ENCODE measurements at places on chromosomes 5 and 9. TPM values are rescaled to one million over a fixed set of nuclear protein-coding genes. Genes with fewer than 3 reads are reported as not detected.

- DNase-seq: no peak
- no peak overlapping the region for H3K4me3 ChIP-seq
- no peaks in the 10 kb centered on the region for H3K27me3 ChIP-seq
- no peak overlapping the region for H3K27ac ChIP-seq
- no peaks in the 10 kb centered on the region for H3K36me3 ChIP-seq
Observed at GRCh38 chr9:17063535-17064135, 71.2 kb upstream of the CNTLN start.

DNA sequence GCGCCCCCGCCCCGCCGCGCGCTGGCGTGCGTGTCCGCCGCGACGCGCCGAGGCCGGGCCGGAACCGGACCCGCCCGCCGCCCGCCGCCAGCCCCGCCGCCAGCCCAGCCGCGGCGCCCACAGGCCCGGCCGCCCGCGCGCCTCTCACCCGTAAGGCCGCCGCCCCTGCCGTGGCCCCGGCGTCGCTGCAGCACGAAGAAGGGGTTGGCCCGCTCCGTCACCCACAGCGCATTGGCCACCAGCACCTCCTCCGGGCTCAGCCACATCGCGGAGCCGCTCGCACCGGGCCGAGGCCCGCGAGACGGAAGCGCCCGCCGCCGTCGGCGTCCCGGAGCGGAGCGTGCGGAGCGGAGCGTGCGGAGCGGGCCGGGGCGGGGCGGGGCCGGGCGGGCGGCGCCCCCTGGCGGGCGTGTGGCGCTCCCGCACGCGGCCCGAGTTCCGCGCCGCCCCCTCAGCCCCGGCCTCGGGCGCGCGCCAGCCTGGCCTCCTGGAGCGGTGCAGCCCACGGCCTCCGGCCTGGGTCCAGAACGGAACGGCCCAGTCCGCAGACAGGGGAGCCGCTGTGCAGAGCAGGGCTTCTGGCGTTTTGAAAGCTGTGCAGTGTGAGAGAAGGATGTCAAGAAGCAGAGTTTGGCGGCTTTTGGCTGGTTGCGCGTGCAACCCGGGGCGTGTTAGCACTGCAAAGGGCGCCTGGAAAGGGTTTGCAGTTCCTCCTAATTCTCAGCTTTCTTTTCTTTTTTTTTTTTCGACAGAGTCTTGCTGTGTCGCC is at the start of gene TBC1D9B:
TSS of gene TBC1D9B (minus strand) at position 342 of the 769 bp plus-strand sequence. CDS start at position 266, 76 bp downstream.
- H3K4me3 ChIP-seq: peak within 1 kb of the TSS; percentile 64
- no peaks in the 10 kb centered on the region for H3K36me3 ChIP-seq
- H3K27me3 ChIP-seq: no peaks in the 10 kb centered on the region
- peaks cover 13% of the 10 kb centered on the region for H3K4me1 ChIP-seq
- peak within 1 kb of the TSS; percentile 56 for H3K27ac ChIP-seq

DNA sequence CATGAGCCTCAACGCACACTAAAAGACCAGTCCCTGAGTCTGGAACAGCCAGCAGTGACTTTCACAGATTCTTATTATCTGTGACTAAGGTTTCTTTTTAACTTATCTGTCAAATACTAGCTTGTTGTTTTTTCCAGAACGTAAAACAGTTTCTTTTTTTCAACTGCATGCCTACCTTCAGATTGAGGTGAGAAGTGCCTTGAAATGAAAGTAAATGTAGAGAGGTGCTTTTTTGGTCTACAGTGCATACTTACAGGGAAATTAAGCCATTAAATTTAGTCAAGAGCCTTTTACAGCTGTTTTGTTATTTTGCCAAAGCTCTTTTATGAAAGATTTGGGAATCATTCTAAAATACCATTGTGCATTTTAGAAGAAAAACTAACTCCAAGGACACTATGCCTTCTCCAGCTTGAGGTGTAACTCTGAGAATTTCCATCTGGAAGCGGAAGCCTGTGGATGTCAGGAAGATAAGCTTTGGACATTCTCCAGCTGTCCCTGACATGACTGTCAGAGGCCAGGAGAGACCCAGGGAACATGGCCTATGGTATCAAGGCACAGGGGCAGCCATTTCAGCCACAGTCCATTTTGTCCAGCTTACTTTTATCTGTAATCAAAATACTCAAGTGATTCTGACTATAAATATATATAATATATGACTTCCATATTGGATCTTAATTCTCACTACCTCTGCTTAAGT is 230.3 kb downstream of the GLIS3 start:
- no peaks in the 10 kb centered on the region for H3K27me3 ChIP-seq
- H3K36me3 ChIP-seq: no peaks in the 10 kb centered on the region
- no peak overlapping the region for H3K27ac ChIP-seq
- no peaks in the 10 kb centered on the region for H3K4me1 ChIP-seq

- DNase-seq: no peak
- no peak overlapping the region for H3K27ac ChIP-seq
- no peaks in the 10 kb centered on the region for H3K4me1 ChIP-seq
Observed at GRCh38 chr9:12414514-12414913, 278.7 kb upstream of the TYRP1 start.

GRCh38 chr9:137167747-137168572 is 1.9 kb downstream of the LRRC26 start:
- H3K27me3 ChIP-seq: peaks cover 19% of the 10 kb centered on the region
- H3K4me3 ChIP-seq: no peak overlapping the region
- no peaks in the 10 kb centered on the region for H3K4me1 ChIP-seq
- no peak overlapping the region for H3K27ac ChIP-seq
- no peak for DNase-seq

- no peak overlapping the region for H3K4me3 ChIP-seq
- no peaks in the 10 kb centered on the region for H3K27me3 ChIP-seq
- H3K36me3 ChIP-seq: peaks cover 12% of the 10 kb centered on the region
- H3K27ac ChIP-seq: peak overlapping the region; percentile 3
Observed at GRCh38 chr5:68231414-68232076, 16.0 kb downstream of the PIK3R1 start.

DNA sequence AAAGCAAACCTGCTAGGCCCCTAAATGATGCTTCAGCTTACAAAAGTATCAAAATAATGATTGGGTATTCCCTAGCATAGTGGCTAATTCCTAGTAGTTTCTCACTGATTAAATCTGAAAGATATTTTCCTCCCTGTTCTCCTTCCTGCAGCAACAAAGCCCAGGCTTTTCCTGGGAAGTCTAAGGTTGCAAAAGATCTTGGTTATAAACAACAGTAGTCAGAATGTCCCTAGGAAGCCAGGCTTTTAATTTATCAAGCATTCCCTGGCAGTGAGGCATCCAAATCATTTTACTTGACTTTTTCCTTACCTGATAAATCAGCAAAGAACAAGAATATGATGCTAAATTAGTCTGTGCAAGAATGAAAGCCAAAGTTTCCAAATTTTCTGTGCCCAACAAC is 272.0 kb downstream of the PDE4D start:
- no peaks in the 10 kb centered on the region for H3K36me3 ChIP-seq
- H3K4me3 ChIP-seq: no peak overlapping the region
- no peak overlapping the region for H3K27ac ChIP-seq
- H3K27me3 ChIP-seq: no peaks in the 10 kb centered on the region
- no peak for DNase-seq

DNA sequence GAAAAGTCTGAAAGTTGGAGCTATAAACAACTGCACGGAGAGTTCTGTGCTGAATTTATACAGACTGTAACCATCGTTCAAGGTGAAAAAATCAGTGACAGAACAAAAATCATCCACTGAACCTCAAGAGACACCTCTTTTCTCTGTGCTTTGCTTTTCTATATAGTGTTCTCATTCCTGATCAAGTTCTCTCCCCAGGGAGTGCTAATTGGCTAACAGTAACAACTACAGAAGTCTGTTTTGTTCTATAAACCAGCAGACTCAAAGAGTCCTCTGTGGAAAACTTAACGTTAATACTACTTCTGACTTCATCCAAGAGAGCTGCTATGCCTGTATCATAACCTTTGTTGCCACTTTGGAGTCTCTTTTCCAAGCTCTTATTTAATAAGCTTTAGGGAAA is 1388.3 kb upstream of the C9orf72 start:
- H3K27me3 ChIP-seq: no peaks in the 10 kb centered on the region
- no peak overlapping the region for H3K4me3 ChIP-seq
- H3K36me3 ChIP-seq: no peaks in the 10 kb centered on the region
- H3K4me1 ChIP-seq: no peaks in the 10 kb centered on the region
- DNase-seq: no peak
- H3K27ac ChIP-seq: no peak overlapping the region

- no peaks in the 10 kb centered on the region for H3K4me1 ChIP-seq
- H3K27me3 ChIP-seq: no peaks in the 10 kb centered on the region
- no peak overlapping the region for H3K27ac ChIP-seq
- DNase-seq: no peak
Observed at GRCh38 chr9:27209034-27209433, 87.9 kb downstream of the EQTN start.

Gene CCNG1
- total RNA-seq: 150 TPM
